ENCODE measurements at places on chromosomes 12 and 14. TPM values are rescaled to one million over a fixed set of nuclear protein-coding genes. Genes with fewer than 3 reads are reported as not detected.

The SOCS2 gene
- polyA plus RNA-seq = 34.1 TPM

The RHOJ gene
- polyA plus RNA-seq = 20.3 TPM

The RIPK3 gene
- 3.3 TPM for polyA plus RNA-seq

The CLEC1B gene
- polyA plus RNA-seq = 1.3 TPM

The LRRC10 gene
- polyA plus RNA-seq = not detected

GRCh38 chr14:93970965-93971634, 5.3 kb downstream of the ASB2 start:
- no peak for DNase-seq

DNA sequence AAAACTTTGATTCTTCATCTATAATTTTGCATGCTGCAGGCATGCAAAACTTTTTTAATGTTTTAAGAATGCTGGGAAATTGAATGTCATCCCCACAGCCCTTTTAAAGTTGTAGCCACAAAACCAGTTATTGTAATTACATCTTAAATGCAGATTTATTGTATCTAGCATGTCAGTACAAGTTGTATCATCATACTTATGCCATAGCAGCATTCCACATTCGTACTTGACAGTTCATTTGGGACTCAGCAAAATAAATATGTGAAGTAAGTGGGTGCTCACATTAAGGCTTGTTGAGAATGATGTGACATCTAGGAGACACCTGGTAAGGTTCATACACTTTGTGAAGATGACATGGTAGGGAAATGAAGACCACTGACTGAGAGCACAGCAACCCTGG, 44.0 kb upstream of the GZMB start:
- no peak for DNase-seq

- DNase-seq = no peak
These were observed 53.1 kb downstream of the FUT8 start for GRCh38 chr14:65465584-65465983.

- no peak for DNase-seq
These were observed 726 bp downstream of the ZFHX2 start for GRCh38 chr14:23550812-23551265.

DNA sequence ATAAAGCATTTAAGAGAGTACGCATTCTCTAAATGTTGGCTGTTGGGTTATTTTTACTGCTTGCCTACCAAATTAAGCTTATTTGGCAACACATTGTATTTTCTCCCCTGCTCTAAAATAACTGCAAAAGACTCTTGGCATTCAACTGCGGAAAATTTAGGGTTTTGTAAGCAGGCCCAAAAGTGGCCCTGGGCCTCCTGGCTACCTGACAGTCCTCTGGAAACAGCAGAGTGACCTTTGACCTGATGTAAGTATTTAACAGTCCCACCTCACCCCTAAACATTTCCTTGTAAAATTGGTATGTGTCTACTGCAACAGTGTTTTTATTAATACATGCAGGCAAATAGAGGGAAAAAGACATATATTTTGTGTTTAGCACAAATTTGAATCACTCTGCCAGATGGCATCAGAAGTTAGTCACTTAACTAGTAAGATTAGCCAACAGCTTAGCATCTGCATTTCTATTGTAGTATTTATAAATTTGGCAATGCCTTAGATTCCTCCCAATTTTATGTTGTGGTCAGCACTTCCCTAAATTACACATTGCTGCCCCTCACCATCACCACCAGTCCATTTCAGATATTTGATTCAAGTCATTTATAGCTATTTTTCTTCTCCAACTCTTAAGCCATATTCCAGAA, 11.2 kb downstream of the LLPH start:
- no peak for DNase-seq

- no peak for DNase-seq
These were observed 184.1 kb downstream of the TTC6 start for GRCh38 chr14:37779480-37779879.

Measured in right renal pelvis (tissue), 4 donors.